ENCODE measurements at places on chromosomes 11 and 22.

GRCh38 chr11:43898574-43898973, 17.9 kb downstream of the ALKBH3 start:
- DNase-seq: no peak

DNA sequence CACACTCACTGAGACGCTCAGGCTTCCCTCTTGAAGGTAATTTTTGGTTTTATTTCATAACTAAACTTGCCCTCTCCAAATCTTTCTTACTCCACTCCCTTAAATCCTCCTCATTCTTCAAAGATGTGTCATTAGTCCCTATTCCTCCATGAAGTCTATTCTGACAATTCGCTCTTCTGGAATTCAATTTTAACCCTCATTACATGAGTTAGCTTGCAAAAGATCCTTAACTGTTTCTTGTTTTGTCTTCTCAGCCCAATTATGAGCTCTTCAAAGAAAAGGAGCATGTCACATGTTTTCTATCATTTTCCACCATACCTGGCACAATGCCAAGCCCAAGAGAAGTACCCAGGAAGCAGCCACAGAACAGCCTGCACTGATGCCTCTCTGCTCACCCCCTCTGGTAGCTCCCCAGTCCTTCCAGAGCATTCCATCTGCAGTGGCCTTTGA, 13.0 kb downstream of the GALNT18 start:
- DNase-seq: no peak

GRCh38 chr22:39356464-39356863, 6.7 kb downstream of the SYNGR1 start:
- no peak for DNase-seq

GRCh38 chr11:90757849-90758494, 535.1 kb upstream of the CHORDC1 start:
- no peak for DNase-seq

- DNase-seq: no peak
Observed at GRCh38 chr22:19819208-19819910, 35.3 kb downstream of the GNB1L start.
